ENCODE measurements at places on chromosomes 2 and 18. TPM values are rescaled to one million over a fixed set of nuclear protein-coding genes. Genes with fewer than 3 reads are reported as not detected.

DNA sequence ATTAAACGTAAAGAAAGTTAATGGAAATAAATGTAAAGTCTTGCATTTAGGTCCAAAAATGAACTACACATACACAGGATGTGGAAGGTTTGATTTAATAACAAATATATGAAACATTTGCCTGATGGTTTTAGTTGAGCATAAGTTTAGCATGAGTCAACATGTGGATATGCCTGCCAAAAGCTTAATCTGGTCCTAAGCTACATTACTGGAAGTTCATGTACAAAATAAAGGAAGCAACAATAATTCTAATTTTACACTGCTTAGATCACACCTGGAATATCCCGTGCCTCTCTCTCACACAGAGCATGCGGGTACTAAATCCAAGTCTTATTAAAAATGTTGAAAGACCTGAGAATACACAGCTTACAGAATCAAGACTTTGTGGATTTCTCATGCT, 276.5 kb upstream of the NRP2 start:
- no peak for DNase-seq

The CNOT9 gene
- total RNA-seq = 12.0 TPM

GRCh38 chr2:170165129-170165528, 12.8 kb upstream of the MYO3B start:
- no peak for DNase-seq

DNA sequence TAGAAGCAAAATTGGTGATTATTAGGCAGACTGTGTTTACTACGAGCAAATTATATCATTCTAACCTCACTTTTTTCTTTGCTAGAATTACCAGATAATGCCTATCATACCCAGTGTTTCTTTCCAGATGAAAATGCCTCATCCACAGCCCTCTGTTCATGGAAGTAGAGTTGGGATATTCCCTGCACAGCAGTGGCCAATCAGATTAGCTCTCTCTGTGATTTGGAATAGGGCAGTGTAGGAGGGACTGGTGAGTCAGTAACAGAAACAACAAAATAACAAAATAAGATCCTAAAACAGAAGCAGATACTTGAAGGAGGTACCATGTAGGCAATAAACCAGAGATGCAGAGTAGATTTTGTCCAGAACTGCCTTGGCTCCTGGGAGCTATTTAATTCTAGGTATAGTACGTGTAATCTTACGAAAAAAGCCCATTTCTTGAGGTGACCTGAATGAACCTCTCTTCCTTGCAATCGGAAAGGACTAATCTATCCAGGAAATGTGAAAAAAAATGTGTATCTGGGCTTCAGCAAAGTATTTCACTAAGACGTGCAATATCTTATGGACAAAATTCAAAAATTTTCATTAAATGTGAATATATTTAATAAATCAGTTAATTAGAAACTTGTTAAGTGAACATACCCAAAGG, 18.4 kb upstream of the TMEM17 start:
- no peak for DNase-seq

DNA sequence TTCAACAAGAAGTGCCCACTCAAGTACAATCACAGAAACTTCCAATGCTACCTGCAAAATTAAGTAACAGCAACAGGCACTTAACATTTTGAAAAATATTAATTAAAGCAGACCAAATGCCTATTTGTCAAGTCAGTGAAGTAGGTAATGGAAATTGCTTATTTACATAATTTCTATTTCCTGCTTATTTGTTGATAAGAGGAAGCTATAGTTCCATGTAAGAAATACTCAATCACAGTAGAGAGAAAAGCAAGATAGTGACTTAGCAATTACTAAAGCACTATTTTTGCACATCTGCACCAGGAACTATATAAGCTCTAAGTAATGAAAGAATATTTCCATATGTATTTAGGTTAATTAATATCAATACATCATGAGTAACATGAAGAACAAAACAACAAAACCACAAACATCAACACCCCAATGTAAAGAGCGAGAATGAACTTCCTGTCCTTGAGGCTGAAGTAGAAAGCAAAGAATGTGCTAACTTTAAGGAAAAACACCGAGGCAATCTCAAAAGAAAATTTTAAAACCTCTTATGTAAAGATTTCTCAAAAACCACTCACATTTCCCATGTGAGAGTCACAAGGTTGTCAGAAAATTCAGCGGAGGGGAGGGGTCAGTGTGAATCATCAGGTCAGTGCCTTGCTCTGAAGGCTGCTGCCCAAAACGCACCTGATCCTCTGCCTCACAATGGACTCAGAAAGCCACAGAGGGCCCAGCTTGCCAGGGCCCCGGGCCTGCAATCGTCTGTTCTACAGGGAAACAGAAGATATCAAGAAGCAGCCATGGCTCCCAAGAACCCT, 12.5 kb downstream of the NPC1 start:
- DNase-seq = no peak

All from pancreas (tissue), 10 donors.